ENCODE measurements at places on chromosomes 11 and 22.
A peak's percentile ranks its signal among the peaks of the same experiment; 100 is the strongest.

- peak; percentile 89 for DNase-seq
Observed at GRCh38 chr11:121112498-121113455, 11.7 kb downstream of the TECTA start.

GRCh38 chr11:13174090-13174489 lies 103.5 kb upstream of the BMAL1 start:
- DNase-seq, result no peak

GRCh38 chr11:114321621-114322257 lies 25.5 kb downstream of the NNMT start:
- DNase-seq, result no peak

DNA sequence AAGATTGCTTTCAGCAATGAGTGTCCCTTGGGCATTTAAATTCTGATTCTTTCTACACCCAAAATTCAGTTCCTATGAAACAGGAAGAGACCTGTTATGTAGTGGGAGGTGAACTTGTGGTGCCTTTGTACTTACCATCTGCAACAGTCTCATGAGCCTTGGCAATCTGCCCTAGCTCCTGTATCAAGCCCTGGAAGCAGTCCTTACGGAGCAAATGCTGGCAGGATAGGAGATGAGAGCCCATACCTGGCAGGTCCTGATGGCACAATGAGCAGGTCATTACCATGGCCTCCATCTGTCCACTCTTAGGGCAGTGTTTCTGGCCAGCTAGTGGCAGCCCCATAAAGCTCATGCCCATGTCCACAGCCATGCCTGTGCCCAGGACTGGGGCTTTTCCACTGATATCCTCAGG lies 10.8 kb downstream of the TRIM66 start:
- peak; percentile 68 for DNase-seq

GRCh38 chr11:103623933-103624332 lies 412.5 kb upstream of the DDI1 start:
- DNase-seq, result no peak

DNA sequence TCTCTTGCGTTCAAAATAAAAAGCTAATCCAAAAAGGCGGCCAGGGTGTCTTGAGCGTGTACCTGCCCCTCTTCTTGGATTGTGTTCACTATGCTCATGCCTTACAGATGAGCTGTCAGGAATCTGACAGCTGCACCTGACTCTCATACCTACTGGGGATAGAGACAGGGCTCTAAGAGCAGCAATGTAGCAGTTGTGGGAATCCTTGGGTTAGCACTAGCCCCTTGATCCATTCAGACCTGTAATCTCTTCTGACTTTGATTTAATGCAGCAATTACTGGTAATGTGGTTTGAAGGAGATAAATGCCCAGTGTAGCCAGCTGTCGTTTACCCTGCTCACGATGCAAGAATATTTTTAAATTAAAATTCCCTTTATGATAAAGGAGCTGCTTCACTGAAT lies 145.8 kb downstream of the APOL5 start:
- DNase-seq, result peak; percentile 35

DNA sequence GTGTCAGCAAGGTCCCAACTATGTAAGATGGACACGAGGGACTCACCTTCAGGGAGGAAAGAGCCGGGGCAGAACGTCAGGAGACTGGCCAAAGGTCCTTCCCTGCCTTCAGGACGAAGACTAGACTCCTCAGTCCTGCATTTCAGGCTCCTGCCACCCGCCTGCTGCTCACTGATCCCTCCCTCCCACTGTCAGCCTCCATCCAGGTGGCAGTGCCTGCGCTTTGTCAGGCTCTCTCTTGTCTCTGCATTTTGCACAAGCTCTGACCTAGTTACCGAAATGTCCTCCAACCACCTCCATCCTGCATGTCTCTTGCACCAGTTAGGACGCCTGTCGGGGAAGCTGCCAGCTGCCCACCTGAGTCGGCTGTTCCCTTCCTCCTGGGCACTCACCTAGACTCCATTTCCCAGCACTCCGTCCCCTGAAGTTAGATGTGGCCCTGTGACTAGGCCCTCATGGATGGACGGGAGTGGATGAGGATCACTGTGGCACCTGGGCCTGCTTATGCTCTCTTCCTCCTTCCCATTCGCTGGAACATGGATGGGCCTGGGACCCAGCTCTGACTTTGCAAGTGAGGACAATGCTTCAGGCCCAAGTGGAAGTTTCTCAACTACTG lies 8.0 kb downstream of the B3GNT6 start:
- DNase-seq, result no peak

- peak; percentile 60 for DNase-seq
Observed at GRCh38 chr11:117843666-117844484, 19.3 kb upstream of the FXYD2 start.

GRCh38 chr11:111718436-111718835 lies 47.8 kb downstream of the PPP2R1B start:
- DNase-seq, result no peak

- DNase-seq, result peak; percentile 3
Observed at GRCh38 chr11:105719073-105719822, 109.4 kb downstream of the GRIA4 start.

DNA sequence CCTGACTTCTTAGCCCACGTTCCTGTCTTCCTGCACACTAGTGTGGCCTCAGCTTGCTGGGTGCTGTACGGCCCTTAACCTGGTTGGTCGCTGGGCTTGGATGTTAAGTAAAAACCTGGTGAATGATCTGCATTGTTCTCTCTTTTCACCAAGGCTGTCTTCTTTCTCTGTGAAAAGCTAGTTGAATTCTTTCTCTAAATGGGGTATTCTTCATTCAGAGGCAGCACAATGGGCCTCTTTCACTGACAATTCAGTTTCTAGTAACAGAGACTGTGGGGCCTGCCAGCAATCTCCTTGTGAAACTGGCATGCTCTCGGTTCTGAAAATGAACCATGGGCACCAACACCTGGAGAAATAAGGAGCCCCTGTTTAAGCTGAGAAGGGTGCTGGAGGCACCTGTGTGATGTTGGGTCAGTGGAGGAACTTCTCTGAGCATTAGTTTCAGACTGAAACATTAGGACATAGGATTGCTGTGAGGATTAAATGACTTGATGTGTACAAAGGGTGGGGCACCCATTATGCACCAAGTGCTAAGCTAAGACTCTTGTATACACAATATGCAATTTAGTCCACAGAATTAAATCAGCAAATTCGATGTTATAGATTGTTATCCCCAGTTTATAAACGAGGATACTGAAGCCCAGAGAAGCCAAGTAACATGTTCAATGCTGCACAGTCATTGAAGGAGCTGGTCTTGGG lies 33.1 kb upstream of the ELF5 start:
- no peak for DNase-seq

- peak; percentile 37 for DNase-seq
Observed at GRCh38 chr11:83364500-83365045, 78.4 kb upstream of the CCDC90B start.

DNA sequence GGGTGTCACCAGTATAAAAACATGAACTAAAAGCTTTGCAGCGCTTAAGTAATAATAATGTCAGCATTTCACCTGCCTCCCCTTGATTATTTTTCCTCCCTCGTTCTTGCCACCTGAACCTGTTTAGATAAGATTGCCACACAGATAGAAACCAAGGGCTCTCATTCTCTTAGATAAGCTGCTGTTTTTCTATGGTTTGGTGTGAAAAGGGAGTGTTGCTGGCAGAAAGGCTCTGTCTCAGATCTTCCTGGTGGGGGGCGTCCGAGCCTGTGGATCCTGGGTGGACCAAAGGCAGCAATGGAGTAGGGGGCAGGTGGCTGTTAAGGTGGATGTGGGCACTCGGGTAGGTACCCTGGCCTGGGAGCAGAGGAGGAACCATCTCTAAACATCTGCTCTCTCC lies 147.5 kb downstream of the ST3GAL4 start:
- peak; percentile 74 for DNase-seq

DNA sequence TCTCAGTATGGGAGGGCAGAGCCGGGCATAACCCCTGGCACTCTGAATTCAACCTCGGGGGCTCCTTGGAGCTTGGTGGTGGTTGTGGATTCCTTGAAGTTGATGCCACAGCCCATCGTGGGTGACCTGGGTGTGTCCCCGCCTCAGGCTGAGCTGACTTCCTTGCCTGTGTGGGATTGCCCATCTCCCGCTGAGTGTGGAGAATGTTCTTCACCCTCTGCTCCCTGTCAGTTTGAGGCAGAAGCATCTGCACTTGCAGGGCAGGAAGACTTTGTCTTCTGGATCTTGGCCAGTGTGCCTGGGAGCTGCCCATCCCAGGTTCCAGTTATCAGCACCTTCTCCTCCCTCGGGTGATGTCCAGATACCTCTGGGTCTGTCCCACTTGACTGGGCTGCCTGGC lies 25.3 kb downstream of the CD82 start:
- DNase-seq, result no peak

- no peak for DNase-seq
Observed at GRCh38 chr11:3044004-3044403, 13.2 kb downstream of the CARS1 start.

DNA sequence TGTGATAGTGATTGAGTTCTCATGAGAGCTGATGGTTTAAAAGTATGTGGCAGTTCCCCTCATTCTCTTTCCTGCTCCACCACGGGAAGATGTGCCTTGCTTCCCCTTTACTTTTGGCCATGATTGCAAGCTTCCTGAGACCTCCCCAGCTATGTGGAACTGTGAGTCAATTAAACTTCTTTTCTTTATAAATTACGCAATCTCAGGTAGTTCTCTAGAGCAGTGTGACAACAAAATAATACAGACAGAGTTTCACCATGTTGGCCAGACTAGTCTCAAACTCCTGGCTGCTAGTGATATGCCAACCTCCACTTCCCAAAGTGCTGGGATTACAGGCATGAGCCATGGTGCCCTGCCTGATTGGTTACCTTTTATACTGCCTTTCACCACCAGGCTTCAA lies 755.2 kb downstream of the METTL15 start:
- DNase-seq, result no peak

- DNase-seq, result no peak
Observed at GRCh38 chr11:78147807-78148206, 8.4 kb upstream of the ALG8 start.

- DNase-seq, result no peak
Observed at GRCh38 chr11:76077575-76078150, 128.6 kb downstream of the WNT11 start.

GRCh38 chr11:10653946-10654810 lies 39.4 kb downstream of the IRAG1 start:
- DNase-seq, result peak; percentile 80

GRCh38 chr11:63747011-63747410 lies 21.6 kb downstream of the ZFTA start:
- no peak for DNase-seq

GRCh38 chr11:122277493-122277892 lies 161.5 kb upstream of the BLID start:
- DNase-seq, result peak; percentile 46

GRCh38 chr22:36432592-36433317 lies 45.0 kb upstream of the MYH9 start:
- peak; percentile 76 for DNase-seq

- DNase-seq, result no peak
Observed at GRCh38 chr11:26245046-26245445, 86.9 kb upstream of the ANO3 start.

DNA sequence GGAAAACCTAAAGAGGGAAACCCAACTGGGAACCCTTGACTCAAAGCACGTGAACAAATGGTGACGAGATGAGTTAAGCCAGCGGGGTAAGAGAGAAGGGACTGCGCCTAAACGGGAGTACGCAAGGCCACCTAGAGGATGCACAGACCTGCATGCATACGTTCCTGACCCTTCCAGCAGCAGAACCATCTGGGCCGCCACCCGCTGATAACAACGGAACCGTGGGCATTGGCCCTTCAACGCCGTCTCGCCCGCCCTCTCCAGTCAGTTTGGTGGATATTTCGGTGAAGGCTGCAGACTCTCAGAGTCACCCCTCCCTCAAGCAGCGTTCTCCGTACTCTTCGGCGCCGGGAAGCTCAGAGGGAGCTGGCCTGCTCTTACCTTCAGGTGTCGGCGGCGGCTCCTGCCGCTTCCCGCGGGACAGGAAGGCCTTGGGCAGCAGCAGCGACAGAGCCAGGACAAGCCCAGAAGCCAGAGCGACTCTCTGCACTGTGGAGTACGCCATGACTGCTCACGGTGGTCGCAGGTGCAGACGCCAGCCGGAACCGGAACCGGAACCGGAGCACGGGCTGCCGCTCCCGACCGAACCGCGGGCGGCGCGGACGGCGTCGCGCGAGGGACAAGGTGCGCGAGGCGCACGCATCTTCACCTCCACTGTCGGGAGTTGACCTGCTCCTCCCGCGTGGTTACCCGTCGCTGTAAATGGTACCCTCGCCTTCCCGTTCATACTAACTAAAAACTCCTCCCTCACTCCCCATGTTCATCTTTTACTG lies at the start of gene RIC3:
RIC3 (minus strand) TSS at position 541 of the 773 bp plus-strand sequence; CDS start at position 505, 36 bp downstream.
- peak; percentile 82 for DNase-seq

GRCh38 chr11:78575478-78575877 lies 814 bp upstream of the NARS2 start:
- peak; percentile 28 for DNase-seq

GRCh38 chr11:66639066-66639813 lies 737 bp downstream of the RBM4 start:
- DNase-seq, result peak; percentile 57

DNA sequence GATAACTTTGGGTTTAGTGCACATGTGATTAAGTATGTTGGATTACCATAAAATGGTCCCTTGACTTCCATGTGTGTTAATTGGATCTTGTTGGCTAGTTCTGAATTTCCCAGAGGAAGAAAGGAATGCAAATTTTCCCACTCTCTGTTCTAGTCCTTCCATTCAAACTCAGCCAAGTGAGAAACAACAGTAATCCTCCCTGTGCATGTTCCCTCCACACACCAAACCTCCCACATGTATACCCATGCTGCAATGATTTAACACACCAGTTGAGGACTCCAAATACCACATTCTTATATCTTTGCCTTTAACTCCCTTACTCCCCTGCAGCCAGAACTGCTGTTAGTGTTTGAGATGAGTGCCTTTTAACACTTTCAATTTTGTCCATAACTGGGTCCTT lies 1158.9 kb downstream of the DLG2 start:
- no peak for DNase-seq

DNA sequence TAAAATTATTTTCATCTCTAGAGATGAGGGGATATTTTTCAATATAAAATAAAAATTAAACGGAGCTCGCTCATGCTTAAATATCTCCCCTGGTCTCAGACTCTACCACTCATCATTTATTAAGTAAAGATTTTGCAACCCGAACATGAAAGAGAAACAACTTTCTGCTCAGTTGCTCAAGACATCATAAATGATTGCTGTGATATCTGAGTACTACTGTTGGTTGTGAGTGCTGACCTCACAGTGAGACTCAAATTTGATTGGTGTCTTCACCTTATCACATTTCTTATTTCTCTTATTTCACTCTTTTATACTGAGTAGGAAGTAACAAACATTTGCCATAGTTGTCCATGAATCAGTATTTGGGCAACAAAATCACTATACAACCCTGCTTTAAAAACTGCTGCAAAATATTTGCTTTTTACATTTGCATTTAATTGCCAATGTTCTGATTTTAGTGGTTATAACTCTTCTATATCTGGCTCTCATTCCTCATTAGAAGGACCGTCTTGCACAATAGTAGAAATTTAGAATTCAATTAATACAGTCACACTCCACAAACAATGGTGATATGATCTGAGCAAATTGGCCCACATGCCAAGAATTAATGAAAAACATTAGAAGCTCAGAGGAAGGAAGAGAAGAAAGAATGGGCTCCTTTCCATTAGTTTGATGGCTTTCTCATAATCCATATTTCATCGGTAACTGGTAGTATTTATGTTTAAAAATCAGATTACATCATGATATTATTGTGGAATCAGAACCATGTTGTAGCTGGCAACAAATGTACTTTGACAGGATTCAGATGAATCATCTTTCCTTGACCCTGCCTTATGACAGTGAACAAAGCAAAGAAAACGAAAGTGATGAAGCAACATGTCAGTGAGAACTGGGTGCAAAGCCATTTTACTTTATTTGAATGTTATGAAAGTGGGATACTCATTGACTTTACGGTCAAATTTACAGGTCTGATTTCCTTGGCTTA lies 973.6 kb upstream of the TENM4 start:
- no peak for DNase-seq

GRCh38 chr11:5275369-5276110 lies 5.8 kb upstream of the HBE1 start:
- peak; percentile 22 for DNase-seq

Measured in mesendoderm (in vitro differentiated cells).